Activated naive CD4-positive, alpha-beta T cell treated with anti-CD3 and anti-CD28 coated beads, Interleukin-2, amount 50 U/mL, for 16 hours (primary cell): ENCODE measurements at places on chromosomes 12 and 14.

GRCh38 chr12:49264466-49264872, 413 bp upstream of the TUBA1C start:
- peak; percentile 58 for DNase-seq

DNA sequence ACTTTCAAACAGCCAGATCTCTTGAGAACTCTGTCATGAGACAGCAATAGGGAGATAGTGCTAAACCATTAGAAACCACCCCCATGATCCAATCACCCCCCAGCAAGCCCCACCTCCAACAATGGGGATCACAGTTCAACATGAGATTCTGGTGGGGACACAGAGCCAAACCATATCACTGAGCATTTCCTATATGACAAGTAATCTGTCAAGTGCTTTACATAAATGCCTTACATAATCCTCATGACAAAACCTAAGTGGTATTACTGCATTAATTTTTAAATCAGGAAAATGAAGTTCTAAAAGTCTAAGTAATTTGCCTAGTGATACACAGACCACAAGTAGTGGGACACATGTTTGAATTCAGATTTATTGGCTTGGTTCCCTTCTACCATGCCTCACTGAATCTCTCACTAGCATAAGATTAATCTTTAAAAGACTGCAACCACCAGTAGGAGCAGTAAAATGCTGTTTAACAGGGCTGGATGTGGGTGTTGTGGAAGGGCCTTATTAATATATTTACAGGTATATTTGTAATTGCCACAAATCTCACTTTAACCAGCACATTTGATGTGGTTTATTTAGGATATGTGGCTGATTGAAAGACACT, 323.1 kb upstream of the FBXO33 start:
- no peak for DNase-seq

DNA sequence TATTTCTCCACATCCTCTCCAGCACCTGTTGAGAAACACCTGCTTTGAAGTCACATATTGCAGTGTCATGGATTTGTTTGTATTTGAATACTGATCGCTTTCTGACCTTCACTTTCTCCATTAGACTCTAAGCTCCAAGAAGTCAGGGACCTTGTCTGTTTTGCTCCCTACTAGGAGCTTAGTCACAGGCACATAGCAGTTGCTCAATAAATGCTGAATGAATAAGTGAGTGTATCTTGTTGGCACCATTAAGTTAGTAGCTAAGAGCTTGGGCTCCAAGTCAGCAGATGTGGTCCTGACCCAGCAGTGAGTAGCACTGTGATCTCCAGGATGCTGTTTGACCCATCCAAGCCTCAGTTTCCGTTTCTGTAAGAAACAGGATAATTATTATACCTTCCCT, 10.1 kb downstream of the MVK start:
- DNase-seq, result no peak

DNA sequence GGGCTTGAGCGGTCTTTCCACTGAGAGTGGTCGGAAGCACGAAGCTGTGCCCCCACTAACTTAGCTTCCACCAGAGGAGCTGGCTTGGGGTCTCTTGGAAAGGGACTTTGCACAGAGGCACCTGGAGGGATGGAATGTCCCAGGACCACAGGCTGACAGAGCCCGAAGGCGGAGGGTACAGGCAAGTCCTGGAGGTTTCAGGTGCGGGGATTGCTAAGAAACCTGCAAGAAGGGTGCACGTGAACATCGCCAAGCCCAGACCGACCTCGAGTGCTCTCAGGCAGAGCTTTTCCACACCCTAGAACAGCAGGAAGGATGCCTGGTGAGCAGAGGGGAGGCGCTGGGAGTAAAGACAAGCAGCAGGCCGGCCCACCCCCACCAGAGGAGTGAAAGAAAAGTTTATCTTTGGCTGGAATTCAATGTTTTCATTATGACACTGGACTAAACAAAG, 61.6 kb downstream of the SERPINA3 start:
- no peak for DNase-seq

GRCh38 chr12:32261638-32262037, 137.7 kb upstream of the FGD4 start:
- no peak for DNase-seq

GRCh38 chr14:58100735-58101368, 51.2 kb downstream of the ARMH4 start:
- DNase-seq, result no peak

- peak; percentile 77 for DNase-seq
Measured at GRCh38 chr12:53452159-53453077, 516 bp downstream of the PCBP2 start.

DNA sequence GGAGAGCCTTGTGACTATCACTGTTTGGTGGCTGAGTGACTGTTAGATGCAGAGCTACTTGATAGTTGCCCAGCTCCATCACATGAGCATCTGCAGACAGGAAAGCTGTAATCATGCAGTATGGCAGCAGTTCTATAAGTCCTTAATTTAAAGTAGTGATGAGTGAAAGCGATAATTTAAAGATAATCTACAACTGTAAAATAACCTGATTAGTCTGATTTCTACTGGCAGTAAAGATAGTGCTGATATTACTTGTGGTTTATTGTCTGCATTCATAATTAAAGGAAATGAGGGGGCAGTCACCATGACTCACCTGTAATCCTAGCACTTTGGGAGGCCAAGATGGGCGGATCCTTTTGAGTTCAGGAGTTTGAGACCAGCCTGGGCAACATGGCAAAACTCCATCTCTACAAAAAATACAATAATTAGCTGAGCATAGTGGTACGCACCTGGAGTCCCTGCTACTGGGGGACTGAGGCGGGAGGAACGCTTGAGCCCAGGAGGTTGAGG, 41.2 kb upstream of the PLEKHD1 start:
- DNase-seq, result no peak

GRCh38 chr12:40107098-40107802, 1.4 kb upstream of the SLC2A13 start:
- peak; percentile 90 for DNase-seq

DNA sequence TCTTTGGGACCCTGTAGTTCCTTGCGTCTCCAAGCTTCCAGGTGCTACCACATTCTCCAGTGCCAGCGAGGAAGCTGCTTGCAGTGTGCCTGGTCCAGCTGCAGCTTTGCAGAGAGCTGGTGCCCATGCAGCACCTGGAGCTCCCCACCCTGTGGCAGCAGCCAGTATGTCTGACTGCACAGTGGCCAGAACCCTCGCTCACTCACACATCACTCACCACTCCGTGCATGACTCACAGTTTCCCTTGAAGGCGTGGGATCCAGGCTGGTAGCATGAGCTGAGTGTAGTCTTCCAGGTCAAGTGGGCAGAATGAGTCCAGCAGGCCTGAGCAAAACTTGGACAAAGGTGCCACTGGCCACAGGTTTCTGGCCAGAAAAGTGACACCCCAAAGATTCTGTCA, 33.6 kb downstream of the SDR9C7 start:
- no peak for DNase-seq

DNA sequence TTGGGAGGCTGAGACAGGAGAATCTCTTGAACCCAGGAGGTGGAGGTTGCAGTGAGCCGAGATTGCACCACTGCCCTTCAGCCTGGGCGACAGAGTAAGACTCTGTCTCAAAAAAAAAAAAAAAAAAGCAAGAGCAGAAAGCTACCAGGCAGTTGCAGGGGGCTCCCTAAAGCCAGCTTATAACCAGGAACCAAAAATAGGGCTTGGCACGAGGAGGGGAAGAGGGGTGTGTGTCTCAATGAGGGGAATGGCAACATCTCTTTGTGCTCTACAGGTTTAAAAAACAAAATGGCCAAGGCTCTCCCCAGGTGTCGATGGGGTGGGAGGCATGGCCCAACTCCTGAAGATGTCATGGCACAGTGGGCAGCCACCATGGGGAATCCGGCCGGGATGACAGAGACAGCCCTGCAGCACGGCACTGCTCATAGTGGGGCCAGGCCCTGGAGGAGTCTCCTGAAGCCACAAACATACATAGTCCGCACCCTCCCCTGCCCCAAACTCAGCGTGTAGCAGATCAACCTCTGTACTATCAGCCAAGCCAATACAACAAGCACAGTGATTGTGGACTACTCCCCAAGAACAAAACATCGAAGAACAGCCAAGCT, 16.0 kb upstream of the EIF5 start:
- DNase-seq, result no peak

DNA sequence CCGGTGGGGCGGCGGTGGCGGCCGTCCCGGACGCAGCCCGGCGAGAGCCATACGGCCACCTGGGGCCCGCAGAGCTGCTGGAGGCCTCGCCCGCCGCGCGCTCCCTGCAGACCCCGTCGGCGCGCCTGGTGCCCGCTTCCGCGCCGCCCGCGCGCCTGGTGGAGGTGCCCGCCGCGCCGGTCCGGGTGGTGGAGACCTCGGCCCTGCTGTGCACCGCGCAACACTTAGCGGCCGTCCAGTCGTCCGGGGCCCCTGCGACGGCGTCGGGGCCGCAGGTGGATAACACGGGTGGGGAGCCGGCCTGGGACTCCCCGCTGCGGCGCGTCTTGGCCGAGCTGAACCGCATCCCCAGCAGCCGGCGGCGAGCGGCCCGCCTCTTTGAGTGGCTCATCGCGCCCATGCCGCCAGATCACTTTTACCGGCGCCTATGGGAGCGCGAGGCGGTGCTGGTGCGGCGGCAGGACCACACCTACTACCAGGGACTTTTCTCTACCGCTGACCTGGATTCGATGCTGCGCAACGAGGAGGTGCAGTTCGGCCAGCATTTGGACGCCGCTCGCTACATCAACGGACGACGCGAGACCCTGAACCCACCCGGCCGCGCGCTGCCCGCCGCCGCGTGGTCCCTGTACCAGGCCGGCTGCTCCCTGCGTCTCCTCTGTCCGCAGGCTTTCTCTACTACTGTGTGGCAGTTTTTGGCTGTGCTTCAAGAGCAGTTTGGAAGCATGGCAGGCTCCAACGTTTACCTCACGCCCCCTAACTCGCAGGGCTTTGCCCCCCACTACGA, 716 bp downstream of the RIOX1 start:
- DNase-seq, result peak; percentile 71

DNA sequence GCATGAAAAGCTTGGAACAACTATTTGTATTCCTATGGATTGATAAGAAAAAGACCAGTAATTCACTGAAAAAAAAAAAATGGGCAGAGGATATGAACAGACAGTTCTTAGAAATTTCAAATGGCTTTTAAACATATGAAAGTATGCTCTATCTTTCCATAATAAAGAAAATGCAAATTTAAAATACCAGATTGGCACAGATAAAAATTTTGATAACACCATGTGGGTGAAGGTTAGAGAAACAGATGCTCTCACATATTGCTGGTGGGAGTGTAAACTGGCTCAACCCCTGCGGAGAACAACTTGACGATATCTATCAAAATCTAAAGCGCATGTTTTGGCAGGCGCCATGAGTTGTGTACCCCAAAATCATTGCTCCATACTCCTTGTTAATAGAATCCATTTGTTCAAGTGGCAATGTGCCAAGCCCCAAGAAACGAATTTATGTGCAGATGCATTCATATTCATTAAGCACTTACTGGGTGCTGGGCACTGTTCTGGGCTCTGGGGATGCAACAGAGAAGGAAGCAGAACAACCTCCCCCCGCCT, 29.5 kb upstream of the TMPO start:
- DNase-seq, result no peak

DNA sequence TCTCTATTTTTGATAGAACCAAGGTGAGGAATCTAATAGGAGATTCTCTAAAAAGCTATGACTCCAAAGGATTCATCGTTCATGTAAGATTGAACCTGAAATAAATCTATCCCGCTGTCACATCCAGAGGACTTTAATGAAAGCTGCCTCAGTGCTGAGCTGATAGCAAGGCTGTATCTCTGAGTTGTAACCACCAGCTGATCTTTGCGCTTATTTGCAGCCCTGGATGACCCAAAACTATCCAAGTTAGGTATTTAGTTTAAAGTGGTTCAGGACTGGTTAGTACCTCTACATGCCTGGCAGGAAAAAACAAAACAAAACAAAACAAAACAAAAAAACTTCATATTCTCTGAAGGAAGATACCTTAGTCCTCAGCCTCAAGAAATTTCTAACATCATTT, 8.8 kb upstream of the ANKRD33 start:
- DNase-seq, result no peak

DNA sequence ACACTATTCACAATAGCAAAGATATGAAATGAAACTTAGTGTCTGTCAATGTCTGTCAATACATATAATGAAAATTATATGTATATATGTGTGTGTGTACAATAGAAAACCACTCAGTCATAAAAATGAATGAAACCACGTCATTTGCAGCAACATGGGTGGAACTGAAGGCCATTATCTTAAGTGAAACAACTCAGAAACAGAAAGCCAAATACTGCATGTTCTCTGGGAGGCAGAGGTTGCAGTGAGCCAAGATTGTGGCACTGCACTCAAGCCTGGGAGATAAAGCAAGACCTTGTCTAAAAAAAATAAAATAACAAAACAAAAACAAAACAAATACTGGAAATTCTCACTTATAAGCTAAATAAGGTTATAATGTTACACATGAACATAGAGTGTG, 16.7 kb upstream of the E2F7 start:
- no peak for DNase-seq

- DNase-seq, result no peak
Measured at GRCh38 chr14:23025151-23025814, 9.4 kb downstream of the PSMB5 start.

- no peak for DNase-seq
Measured at GRCh38 chr14:79543967-79544697, 667.2 kb downstream of the DIO2 start.

DNA sequence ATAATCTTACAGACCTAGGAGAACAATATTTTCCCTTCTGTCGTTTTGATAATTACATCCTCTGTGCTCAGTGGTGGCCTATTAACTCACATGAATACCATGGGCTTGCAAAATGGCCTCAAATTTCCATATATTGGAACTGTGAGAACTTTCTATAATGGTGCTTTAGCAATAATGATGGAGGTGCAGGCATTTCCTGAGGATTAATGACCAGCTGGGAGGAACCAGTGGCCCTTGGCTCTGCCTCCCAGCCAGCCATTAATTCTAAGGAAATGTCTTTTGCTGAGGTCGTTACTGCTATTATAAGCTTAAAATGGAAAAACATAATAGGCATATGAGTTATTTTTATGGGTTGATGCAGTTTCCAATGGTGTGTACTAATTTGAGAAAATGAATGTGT, 33.6 kb downstream of the HMGA2 start:
- DNase-seq, result no peak

- DNase-seq, result no peak
Measured at GRCh38 chr12:86530996-86531655, 274.9 kb upstream of the MGAT4C start.

DNA sequence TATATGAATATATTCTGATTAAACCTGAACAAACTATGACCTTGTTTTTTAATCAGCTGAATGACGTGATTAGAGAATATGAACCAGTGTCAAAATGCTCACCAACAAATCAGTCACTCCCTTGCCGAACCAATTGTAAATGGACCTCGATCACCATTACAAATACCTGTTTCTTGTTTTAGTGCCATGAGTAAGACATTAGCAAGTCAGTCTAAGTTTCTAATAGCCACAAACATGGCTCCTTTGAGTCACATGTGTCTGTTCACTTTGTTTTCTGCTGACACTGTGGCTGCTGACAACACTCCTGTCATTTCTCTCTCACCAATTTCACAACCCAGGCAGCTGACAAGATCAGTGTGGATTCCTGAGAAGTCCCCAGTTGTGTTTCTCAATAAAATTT, 286.2 kb upstream of the MDGA2 start:
- no peak for DNase-seq

DNA sequence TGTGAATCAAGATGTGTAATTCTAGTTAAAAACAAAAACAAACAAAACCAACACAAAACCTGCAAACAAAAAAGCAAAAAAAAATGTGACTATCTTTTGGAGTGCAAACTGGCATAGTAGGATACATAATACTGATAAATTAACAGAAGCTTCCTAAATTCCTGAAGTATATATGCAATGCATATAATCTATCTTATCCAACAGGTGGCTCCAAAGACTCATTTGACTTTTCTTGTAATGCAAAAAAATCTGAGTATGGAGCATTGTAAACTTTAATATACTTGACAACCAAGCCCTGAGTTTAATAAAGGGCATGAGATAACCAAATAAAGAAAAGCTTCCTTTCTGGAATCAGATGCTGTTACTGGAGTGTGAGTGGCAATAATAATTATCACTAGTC, 1003.6 kb downstream of the FSCB start:
- no peak for DNase-seq
